ENCODE measurements at places on chromosomes 1 and 21. TPM values are rescaled to one million over a fixed set of nuclear protein-coding genes. Genes with fewer than 3 reads are reported as not detected.

The PEX14 gene
- total RNA-seq, result 19.1 TPM

The ACTA1 gene
- not detected for total RNA-seq

The LCA5L gene
- total RNA-seq, result 0.36 TPM

The NBPF6 gene
- not detected for total RNA-seq

The CD84 gene
- 13.5 TPM for total RNA-seq

The SORT1 gene
- total RNA-seq, result 6.6 TPM

The AMY1C gene
- total RNA-seq, result not detected

The EPHX1 gene
- total RNA-seq, result 4.3 TPM

The TMPRSS3 gene
- total RNA-seq, result 50.7 TPM

The CHD1L gene
- total RNA-seq, result 65.9 TPM

The CLDN17 gene
- not detected for total RNA-seq

The CCSAP gene
- 8.2 TPM for total RNA-seq

The HEYL gene
- total RNA-seq, result 0.08 TPM

The MMP23B gene
- 1.4 TPM for total RNA-seq

The SPRR3 gene
- total RNA-seq, result not detected

The CALML6 gene
- 0.98 TPM for total RNA-seq

The ARHGEF16 gene
- total RNA-seq, result 0.12 TPM

The UBXN10 gene
- 1.2 TPM for total RNA-seq

The RORC gene
- total RNA-seq, result 0.06 TPM

The COL24A1 gene
- total RNA-seq, result not detected

The MYBPHL gene
- not detected for total RNA-seq

The CA6 gene
- 13.7 TPM for total RNA-seq

The TTC34 gene
- total RNA-seq, result 0.58 TPM

The PAQR6 gene
- total RNA-seq, result 4.9 TPM

The SPAG17 gene
- total RNA-seq, result not detected

The AQP10 gene
- not detected for total RNA-seq

The DSCAM gene
- total RNA-seq, result not detected

The DCLRE1B gene
- 26.5 TPM for total RNA-seq

All from activated naive CD8-positive, alpha-beta T cell treated with anti-CD3 and anti-CD28 coated beads for 36 hours (primary cell).